ENCODE measurements at places on chromosomes 2 and 18.

- DNase-seq: no peak
These were observed 30.3 kb downstream of the TNP1 start for GRCh38 chr2:216829533-216829932.

GRCh38 chr2:36811071-36811470 is 114.6 kb downstream of the VIT start:
- no peak for DNase-seq

GRCh38 chr2:219578811-219579613 is 6.9 kb downstream of the INHA start:
- no peak for DNase-seq

- no peak for DNase-seq
These were observed 87.4 kb downstream of the SLC66A3 start for GRCh38 chr2:11242542-11243174.

DNA sequence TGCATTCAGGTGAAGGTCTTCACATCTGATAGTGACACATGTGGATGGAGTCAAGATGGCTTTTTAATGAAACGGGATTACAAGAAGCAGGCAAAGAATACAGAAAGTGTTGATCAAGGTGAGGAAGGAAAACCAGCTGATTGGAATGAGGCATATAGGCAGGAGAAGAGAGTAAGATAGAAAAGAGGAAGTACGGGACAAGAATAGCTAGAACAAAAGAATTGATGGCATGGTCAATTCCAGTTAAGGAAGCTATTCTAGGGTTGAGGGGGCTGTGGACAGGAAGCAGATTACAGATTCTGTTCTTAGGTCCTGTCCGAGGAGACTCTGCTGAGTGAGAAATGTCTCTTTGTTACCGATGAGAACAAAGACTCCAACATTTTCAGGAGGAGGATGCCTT is 13.2 kb upstream of the NCK2 start:
- DNase-seq: no peak
